Transverse colon (tissue), 4 donors: ENCODE measurements at places on chromosomes 12 and 14. TPM values are rescaled to one million over a fixed set of nuclear protein-coding genes. Genes with fewer than 3 reads are reported as not detected.

The KRT8 gene
- total RNA-seq = 1,016 TPM

DNA sequence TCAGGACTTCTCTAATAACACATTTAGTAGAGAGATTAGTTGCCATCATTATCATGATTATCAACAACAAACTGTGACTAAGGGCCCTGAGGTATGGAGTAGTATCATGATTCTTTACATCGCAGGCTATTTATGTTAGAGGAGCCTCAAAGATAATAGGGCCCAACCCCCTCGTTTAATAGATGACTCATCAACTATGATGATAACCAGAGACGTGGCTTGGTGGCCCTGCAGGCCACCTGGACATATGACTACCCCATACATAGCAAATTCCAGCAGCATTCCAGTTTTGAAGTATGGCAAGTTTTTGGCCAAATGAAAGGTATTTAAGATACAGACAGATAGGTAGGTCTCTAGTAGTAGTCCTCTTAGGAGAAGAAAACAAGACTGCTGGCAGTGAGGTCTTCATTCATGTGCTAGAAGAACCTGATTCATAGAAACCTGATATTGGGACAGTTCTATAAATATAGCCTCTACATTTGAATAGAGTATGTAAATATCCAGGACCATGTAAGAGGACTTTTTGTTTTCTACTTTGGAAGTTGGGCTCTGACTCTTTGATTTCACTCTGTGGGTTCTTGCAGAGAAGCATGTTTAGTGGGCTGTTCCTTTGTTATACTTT, 5.6 kb downstream of the RIC8B start:
- no peaks in the 10 kb centered on the region for H3K36me3 ChIP-seq
- H3K4me3 ChIP-seq = no peak overlapping the region
- DNase-seq = no peak
- H3K27me3 ChIP-seq = no peaks in the 10 kb centered on the region

The DHRS2 gene
- not detected for total RNA-seq

The TAS2R31 gene
- 27.5 TPM for total RNA-seq

DNA sequence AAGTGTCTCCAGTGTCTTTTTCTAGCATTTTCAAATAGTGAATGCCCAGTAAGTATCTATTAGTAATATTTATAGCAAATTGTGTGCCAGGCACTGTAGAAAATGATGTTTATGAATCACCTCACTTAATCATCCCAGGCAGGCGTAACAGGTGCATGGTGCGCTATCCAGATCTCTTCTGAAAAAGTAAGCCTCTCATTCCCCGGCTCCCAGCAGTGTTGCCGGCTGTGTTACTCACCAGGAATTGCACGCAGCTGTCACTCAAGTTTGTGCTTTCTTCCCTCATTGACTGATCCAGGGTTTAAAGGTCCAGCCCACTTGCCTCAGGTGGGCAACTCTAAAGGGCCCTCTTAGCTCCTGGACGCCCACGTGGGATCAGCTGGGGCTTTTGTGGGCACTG, 173.8 kb upstream of the RASSF8 start:
- H3K36me3 ChIP-seq = no peaks in the 10 kb centered on the region
- no peak overlapping the region for H3K27ac ChIP-seq
- no peak for DNase-seq
- H3K27me3 ChIP-seq = no peaks in the 10 kb centered on the region

GRCh38 chr14:100303179-100303578, 3.1 kb downstream of the SLC25A29 start:
- H3K27ac ChIP-seq = no peak overlapping the region
- no peaks in the 10 kb centered on the region for H3K27me3 ChIP-seq
- peaks cover 19% of the 10 kb centered on the region for H3K4me1 ChIP-seq
- no peak for DNase-seq

The FAM90A1 gene
- not detected for total RNA-seq

- no peak overlapping the region for H3K4me3 ChIP-seq
- DNase-seq = no peak
- no peaks in the 10 kb centered on the region for H3K36me3 ChIP-seq
Observed at GRCh38 chr12:14976658-14977057, 3.8 kb downstream of the PDE6H start.

DNA sequence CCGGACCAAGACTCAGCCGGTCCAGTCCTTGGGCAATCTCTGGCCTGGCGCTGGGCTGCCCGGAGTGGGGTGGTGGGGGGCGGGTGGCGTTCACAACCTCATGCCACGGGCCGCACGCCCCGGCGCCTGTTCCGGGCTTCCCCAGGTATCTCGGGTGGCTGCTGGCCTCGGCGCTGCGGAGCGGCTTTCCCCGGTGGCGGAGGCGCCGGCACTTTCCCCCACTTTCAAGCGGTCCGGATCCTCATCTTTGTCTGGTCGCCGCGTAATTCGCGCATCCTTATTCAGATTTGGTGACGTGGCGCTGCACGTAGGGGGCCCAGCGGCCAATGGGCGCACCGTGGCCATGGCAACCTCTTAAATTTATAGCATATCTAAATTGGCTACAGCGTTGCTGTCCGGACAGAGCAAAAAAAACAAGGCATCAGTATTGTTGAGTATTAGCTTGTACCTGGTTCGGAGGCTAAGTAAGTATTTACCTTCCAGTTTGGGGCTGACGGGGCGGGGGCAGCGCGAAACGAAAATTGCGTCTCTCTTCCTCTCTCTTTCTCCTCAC, at the start of gene LHX5:
TSS of gene LHX5 (minus strand) at position 253 of the 553 bp plus-strand sequence. CDS start 373 bp downstream, outside the sequence.
- H3K4me1 ChIP-seq = peaks cover 13% of the 10 kb centered on the region
- H3K27me3 ChIP-seq = peaks cover 100% of the 10 kb centered on the region
- H3K36me3 ChIP-seq = no peaks in the 10 kb centered on the region
- no peak for DNase-seq

- no peak overlapping the region for H3K27ac ChIP-seq
- H3K4me3 ChIP-seq = no peak overlapping the region
- DNase-seq = no peak
- no peaks in the 10 kb centered on the region for H3K36me3 ChIP-seq
- H3K27me3 ChIP-seq = no peaks in the 10 kb centered on the region
Observed at GRCh38 chr14:83712418-83713129, 1817.4 kb upstream of the FLRT2 start.

DNA sequence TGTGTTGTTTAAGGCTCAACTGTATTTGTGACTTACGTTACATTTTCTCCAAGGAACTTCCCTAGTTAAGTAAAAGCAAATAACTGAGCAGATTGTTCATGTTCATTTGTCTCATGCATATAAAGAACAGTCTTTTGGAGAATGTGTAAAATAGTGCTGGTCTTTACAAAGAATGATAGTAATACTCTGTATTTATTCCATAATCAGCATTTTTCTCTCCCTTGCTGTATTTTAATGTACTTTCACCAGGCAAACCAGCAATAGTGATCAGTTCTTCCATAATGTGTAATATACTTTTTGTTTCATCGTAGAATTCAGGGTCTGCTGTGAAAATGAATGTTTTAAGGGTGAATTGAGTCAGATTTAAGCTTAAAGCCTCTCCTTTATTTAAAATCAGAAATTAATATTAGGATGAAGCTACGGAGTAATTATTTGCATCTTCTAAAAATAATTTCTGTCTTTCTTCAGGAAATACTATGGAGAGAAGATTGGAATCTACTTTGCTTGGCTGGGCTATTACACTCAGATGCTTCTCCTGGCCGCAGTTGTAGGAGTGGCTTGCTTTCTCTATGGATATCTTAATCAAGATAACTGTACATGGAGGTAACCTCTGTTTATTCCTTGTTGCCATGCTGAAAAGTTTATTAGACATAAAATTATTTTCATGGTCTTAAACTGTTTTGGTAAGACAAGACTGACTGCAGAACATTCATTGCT, 141.1 kb downstream of the ANO6 start:
- peak overlapping the region; percentile 20 for H3K27ac ChIP-seq
- no peaks in the 10 kb centered on the region for H3K36me3 ChIP-seq
- DNase-seq = no peak
- H3K4me3 ChIP-seq = no peak overlapping the region

GRCh38 chr12:3473171-3473570, 17.8 kb upstream of the PRMT8 start:
- no peak overlapping the region for H3K27ac ChIP-seq
- DNase-seq = no peak
- H3K36me3 ChIP-seq = no peaks in the 10 kb centered on the region
- no peaks in the 10 kb centered on the region for H3K4me1 ChIP-seq

DNA sequence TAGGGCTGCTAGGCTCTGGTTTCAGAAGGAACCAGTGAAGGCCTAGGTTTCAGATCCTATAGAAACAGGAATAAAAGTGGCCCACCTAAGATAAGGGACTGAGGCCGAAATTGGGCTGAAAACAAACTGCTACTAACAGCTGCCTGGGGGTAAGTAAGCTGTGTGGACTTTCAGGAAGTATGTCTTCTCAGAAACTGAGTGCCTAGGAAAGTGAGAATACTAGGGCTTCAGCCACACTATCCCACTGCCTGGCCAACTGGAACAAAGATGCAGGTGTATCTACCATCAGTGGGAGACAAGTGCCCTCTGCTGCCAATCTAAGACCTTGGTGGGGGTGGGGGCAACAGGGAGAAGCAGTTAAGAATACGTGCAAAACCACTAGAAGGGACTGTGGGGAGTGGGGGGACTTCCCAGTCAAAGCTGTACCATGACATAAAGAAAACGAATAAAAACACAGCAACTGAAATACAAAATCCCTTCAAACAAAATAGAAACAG, 82.5 kb downstream of the MED13L start:
- no peak overlapping the region for H3K4me3 ChIP-seq
- H3K4me1 ChIP-seq = peaks cover 25% of the 10 kb centered on the region
- DNase-seq = peak; percentile 8

The NPFF gene
- not detected for total RNA-seq

GRCh38 chr12:46084666-46085631, 94.6 kb upstream of the SCAF11 start:
- no peak for DNase-seq
- H3K36me3 ChIP-seq = no peaks in the 10 kb centered on the region
- H3K27ac ChIP-seq = no peak overlapping the region
- no peaks in the 10 kb centered on the region for H3K4me1 ChIP-seq

DNA sequence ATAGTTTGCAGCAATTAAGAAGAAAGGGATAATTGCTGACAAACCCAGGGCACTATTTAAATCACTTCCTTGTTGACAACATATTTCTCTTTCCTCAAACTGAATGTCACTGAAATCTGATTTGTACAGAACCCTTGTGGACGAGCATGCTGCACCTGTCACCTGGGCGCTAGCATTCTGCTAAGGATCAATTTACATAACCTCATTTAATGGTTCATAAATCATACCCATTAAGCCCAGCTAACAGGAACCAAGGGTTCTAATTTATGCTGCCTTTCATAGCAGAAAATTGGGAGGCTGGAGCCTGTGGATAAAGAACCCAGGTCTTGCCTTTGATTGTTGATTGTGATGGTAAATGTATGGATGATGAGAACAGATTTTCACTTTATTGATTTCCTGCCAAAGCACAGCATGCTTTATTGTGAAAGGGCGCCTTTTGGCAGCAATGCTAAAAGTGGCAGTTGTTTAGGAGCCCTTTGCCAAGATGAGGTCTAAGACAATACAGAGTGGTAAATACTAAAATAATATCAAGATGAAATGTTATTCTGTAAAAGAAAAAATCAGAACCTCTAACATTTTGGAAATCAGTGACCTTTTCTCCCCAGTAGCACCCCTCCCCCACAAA, 95.4 kb downstream of the NKX2-1 start:
- H3K36me3 ChIP-seq = no peaks in the 10 kb centered on the region
- H3K4me3 ChIP-seq = no peak overlapping the region
- no peak overlapping the region for H3K27ac ChIP-seq
- no peaks in the 10 kb centered on the region for H3K4me1 ChIP-seq
- DNase-seq = no peak

The ASIC1 gene
- 0.75 TPM for total RNA-seq

- H3K27me3 ChIP-seq = no peaks in the 10 kb centered on the region
- no peaks in the 10 kb centered on the region for H3K4me1 ChIP-seq
- H3K27ac ChIP-seq = no peak overlapping the region
- DNase-seq = no peak
Observed at GRCh38 chr12:21614506-21614905, 9.9 kb upstream of the GYS2 start.

GRCh38 chr12:86669010-86669409, 412.8 kb upstream of the MGAT4C start:
- no peak for DNase-seq
- no peaks in the 10 kb centered on the region for H3K27me3 ChIP-seq
- no peaks in the 10 kb centered on the region for H3K4me1 ChIP-seq
- no peaks in the 10 kb centered on the region for H3K36me3 ChIP-seq
- no peak overlapping the region for H3K4me3 ChIP-seq

The STON2 gene
- 39.4 TPM for total RNA-seq

The EPYC gene
- not detected for total RNA-seq

- H3K4me1 ChIP-seq = peaks cover 14% of the 10 kb centered on the region
- no peak for DNase-seq
- peak overlapping the region; percentile 5 for H3K27ac ChIP-seq
- H3K36me3 ChIP-seq = no peaks in the 10 kb centered on the region
Observed at GRCh38 chr12:24815114-24815423, 133.8 kb downstream of the BCAT1 start.

The PDE3A gene
- 51.3 TPM for total RNA-seq

The SCFD1 gene
- 128 TPM for total RNA-seq

- no peak for DNase-seq
- H3K4me3 ChIP-seq = no peak overlapping the region
- H3K4me1 ChIP-seq = no peaks in the 10 kb centered on the region
- H3K27ac ChIP-seq = no peak overlapping the region
- no peaks in the 10 kb centered on the region for H3K36me3 ChIP-seq
Observed at GRCh38 chr14:70706177-70706576, 64.5 kb downstream of the TTC9 start.

DNA sequence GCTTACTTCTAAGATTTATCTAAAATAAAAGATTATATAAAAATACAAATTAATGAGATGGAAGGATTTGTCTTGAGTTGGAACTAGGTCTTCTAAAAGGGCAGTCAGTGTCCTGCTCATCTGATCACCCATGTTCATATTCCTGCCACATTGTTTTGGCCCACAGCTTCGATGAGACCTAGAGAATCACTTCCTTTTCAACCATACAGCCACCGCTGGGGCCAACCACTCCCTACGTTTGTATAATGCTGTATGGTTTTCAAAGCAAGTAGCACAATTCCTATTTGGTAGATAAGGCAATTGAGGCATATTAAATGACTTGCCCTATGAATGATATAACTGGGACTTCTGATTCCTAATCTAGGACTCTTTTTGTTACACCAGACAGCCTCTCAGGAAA, 249.4 kb downstream of the ZFP36L1 start:
- H3K36me3 ChIP-seq = no peaks in the 10 kb centered on the region
- no peak for DNase-seq
- no peak overlapping the region for H3K4me3 ChIP-seq
- peak overlapping the region; percentile 90 for H3K27ac ChIP-seq
- H3K4me1 ChIP-seq = peaks cover 13% of the 10 kb centered on the region
